NCI-H510A treated with DMSO at 0.1 percent for 48 hours (cell line): ENCODE measurements at places on chromosomes 5 and 9.
A peak's percentile ranks its signal among the peaks of the same experiment; 100 is the strongest.

DNA sequence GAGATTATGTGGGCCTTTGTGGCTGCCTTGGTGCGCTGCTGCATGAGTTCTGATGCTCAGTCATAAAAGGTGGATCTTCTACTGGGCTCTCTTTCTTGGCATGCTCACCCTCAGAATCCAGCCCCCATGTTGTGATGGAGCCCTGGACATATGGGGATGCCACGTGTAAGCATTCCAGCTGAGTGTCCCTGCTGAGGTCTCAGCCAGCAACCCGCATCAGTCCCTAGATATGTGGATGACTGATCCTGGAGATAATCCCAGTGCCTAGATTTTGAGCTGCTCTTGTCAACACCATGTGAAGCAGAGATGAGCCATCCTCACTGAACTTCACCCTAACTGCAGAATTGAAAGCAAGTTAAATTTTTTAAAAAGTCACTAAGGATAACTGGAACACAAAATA lies 390.1 kb downstream of the DMRT2 start:
- DNase-seq = no peak

- DNase-seq = peak; percentile 76
These were observed 53.6 kb downstream of the GPR107 start for GRCh38 chr9:130107234-130107861.

GRCh38 chr9:96513622-96514021 lies 63.7 kb downstream of the HABP4 start:
- no peak for DNase-seq

- no peak for DNase-seq
These were observed 18.8 kb upstream of the FANCC start for GRCh38 chr9:95336281-95336680.

GRCh38 chr5:88838500-88838899 lies 44.5 kb downstream of the MEF2C start:
- DNase-seq = no peak

DNA sequence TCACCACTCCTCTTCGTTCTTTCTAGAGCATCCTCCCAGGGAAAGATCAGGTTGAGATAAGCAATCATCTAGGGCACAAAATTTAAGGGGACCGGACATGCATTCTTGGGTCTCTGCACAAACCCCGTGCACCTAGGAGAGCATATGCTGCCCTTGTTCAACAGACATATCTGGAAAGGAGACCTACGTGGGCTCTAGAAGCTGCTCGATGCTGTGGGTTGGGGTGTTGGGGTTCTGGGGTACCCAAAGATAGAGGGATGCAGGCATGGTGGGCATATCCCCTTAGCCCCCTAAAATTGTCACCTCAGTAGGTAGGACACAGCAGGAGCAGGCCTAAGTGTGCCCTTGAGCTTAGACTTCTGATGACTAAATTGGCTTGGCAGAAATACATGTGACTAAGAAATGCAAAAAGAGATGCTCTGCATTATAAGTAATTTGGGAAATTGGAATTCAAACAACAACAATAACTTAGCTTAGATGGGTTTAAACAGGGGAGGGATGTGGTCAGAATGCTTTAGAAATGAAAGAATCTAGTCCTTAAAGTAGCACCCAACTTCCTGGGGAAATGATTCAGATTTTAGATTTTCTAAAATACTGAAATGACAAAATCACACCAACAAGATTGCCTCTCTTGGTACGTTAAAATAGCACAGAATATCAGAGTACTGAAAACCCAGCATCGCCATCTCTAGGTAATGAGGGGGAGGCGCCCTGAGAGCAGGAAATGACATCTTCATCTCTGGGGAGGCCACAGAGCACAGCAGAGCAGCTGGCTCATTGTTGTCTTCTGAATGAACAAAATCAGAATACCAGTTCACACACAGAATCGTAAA lies 172.3 kb downstream of the GNA14 start:
- DNase-seq = peak; percentile 31

- DNase-seq = no peak
These were observed 104.2 kb downstream of the MELK start for GRCh38 chr9:36676778-36677485.

DNA sequence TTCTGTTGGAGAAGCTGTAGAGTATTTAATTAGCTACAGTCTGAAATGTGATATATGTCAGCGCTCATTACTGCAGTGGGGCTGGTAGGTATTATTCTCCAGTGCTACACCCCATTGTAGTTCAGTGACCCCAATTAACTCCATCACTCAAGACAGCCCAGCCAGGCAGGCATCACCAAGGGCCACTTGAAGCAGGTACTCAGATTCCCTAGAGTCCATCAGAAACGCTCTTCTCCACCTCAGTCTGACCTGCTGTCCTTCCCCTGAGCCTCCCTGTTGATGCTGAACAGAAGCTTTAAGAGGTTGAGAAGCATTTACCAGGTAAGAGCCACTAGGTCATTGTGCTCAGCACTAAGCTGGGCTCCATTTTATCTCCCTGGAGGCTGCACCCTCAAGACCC lies 71.8 kb downstream of the GALNT10 start:
- no peak for DNase-seq

GRCh38 chr5:93512799-93513198 lies 68.2 kb downstream of the NR2F1-AS1 start:
- no peak for DNase-seq

- no peak for DNase-seq
These were observed 606.3 kb downstream of the TLE1 start for GRCh38 chr9:81083067-81083466.

DNA sequence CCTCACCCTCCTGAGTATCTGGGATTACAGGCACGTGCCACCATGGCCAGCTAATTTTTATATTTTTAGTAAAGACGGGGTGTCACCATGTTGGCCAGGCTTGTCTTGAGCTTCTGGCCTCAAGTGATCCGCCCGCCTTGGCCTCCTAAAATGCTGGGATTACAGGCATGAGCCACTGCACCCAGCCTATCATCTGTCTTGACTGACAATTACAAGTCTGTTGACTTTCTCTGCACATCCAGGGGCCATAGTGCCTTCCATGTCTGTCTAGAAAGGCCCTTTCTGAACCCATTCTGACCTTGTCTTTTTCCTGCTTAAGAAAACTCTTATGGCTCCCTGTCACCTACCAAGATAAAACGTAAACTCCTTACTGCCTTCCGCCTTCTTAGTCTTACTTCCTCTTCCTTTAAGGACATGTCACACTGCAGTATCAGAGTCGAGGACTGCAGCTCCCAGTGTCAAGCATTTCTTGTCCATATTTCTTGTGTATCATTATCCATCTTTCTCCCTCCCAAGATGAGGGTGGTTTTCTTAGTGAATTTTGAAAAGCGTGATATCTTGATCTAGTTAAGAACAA lies 49.9 kb upstream of the SHB start:
- no peak for DNase-seq

DNA sequence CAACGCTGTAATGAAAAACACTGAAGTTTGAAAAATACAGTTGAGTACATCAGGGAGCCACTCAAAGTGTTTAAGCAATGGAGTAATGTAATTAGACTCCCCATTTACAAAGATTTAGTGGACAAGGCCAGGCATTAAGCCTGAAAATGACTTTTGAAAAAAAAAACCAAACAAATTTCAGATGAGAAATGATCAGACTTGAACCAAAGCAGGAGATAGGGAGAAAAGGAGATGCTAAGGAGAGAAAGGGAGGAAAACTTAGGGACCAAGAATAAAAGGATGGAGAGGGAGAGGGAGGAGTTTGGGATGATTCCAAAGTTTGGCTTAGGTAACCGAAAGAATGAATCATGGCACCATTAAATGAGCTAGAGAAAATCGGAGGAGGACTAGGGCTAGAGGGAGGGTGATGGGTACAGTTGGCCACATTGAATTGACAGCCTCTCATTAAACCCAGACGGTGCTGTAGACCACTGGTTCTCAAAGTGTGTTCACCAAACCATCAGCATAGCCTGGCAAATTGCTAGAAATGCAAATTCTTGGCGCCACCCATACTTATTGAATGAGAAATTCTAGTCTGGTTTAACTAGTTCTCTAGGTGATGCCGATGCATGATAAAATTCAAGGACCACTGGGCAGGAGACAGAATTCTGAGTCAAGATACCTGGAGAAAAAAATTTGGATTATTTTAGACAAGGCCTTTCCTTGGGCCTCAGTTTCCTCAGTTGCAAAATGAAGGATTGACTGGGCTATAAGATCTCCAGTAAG lies 6.2 kb upstream of the CPEB4 start:
- no peak for DNase-seq

- no peak for DNase-seq
These were observed 790.8 kb downstream of the BRINP1 start for GRCh38 chr9:118578467-118578866.

- no peak for DNase-seq
These were observed 815.4 kb upstream of the DMAC1 start for GRCh38 chr9:8614926-8615440.

- peak; percentile 36 for DNase-seq
These were observed 746 bp upstream of the NPM1 start for GRCh38 chr5:171386861-171387344.

GRCh38 chr5:72499730-72500129 lies 7.5 kb downstream of the ZNF366 start:
- DNase-seq = no peak

DNA sequence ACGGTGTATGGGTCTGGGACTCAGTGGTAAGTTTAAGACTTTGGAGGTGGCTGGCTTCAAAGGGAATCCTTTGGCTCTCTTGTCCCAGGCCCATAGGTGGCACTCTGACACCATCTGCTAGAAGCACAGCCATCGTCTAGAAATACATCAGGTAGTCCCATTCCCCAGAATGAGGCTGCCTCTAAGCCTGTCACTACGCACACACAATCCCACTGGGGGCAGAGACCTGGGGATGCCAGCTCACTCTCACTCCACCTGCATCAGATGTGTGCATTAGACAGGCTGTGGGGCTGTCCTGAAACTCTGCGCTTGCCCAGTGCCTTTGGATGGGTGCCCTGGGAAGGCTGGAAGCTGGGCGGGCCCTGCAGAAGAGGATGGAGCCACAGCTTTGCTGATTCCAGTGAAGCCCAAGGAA lies 127.5 kb upstream of the PANK3 start:
- DNase-seq = peak; percentile 21

GRCh38 chr5:33299621-33300208 lies 141.1 kb upstream of the TARS1 start:
- no peak for DNase-seq

DNA sequence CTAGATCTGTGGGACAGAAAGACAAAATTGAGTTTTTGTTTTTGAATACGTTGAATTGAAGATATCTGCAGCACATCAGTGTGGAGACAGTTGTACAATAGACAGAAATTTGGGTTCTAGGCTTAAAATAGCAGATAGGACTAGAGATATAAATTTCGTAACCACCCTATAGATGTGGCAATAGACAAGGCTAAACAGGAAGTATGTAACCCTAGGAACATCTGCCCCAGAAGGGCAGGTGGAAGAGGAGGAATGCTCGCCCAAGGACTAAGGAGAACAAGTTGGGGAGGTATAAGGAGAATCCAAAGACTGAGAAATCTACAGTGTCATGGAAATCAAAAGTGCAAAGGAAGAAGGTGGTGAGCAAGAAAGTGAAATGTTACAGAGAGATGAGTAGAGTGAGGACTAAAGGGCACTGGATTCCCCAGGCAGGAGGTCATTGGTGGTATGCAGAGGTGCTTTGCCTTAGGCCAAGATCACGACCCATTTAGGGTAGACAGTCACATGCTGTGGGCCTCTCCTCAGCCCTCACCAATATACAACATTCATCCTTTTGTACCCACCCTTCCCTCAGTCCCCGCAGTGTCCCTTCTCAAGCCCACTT lies 109.1 kb upstream of the ELL2 start:
- DNase-seq = no peak

GRCh38 chr5:144183254-144183889 lies 12.7 kb downstream of the KCTD16 start:
- DNase-seq = peak; percentile 25

DNA sequence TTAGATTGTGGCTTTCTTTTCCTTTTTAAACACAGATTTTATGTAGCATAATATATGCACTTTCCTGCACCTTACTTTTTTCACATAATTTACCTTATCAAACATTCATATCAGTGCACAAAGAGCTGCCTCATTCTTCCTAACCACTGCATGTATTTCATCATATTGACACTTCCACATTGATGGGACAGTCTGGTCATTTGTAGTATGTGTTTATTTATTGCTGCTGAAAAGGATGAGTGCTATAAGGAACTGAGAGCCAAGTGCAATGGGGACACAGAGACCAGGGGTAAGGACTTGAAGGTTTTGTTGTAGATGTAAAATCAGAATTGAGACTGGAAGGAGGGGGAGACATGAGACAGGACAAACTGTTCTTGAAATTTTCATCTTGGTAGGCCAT lies 193.8 kb downstream of the SMARCA2 start:
- no peak for DNase-seq

GRCh38 chr5:169655353-169655752 lies 18.3 kb downstream of the DOCK2 start:
- no peak for DNase-seq

- DNase-seq = peak; percentile 9
These were observed 439.0 kb downstream of the ENC1 start for GRCh38 chr5:74201334-74202081.

DNA sequence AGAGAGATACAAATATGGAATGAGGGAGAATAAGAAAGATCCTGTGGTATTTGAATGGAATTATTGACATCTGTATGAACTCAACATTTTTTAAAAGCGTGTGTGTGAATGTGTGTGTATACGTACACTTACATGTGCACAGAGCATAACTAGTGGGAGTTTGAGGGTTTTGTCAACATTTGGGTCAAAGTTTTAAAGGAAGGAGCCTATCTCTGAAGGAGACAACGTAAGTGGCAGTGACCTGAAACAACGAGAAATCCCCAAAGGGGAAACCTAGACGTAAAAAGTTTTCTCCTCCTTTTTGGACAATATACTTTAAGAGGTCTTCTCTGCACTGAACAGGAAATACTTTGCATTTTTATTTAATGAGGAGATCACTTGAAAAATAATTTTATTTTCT lies 40.2 kb upstream of the DTWD2 start:
- DNase-seq = no peak

- DNase-seq = no peak
These were observed 54.8 kb downstream of the MRPS27 start for GRCh38 chr5:72265032-72265877.

DNA sequence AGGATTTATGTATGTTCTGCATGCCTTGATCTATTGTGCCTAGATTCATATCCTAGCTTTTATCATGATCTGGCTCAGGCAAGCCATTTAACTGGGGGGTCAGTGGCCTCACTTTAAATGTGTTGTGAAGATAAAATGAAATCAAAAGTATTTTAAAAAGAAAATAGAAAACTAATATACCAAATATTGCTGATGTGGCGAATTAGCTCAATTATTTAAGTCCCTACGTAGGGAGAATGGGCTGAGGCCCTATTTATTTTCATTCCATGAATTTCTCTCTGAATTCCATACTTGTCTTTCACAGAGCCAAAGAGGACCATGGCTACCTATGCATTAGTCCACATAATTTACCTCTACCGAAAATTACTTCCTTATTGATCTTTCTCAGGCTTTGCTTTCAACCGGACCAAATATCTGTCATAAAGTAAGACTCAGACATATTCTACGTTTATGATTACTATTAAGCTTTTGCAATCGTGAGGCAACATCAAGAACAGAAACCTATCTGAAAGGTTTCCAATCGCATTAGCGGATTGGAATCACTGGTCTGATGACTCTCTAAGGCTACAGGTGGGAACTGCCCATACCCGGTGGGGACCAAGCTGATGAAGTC lies 1.7 kb downstream of the MBLAC2 start:
- DNase-seq = no peak

- no peak for DNase-seq
These were observed 22.7 kb upstream of the CLK4 start for GRCh38 chr5:178649580-178649979.

GRCh38 chr5:44783634-44784315 lies 25.0 kb upstream of the MRPS30 start:
- DNase-seq = no peak
